ENCODE measurements at places on chromosomes 7 and 10. TPM values are rescaled to one million over a fixed set of nuclear protein-coding genes. Genes with fewer than 3 reads are reported as not detected.

The GIMAP8 gene
- under 0.01 TPM for total RNA-seq

The VSTM2A gene
- not detected for total RNA-seq

The PRLHR gene
- total RNA-seq, result not detected

The HGF gene
- total RNA-seq, result 59.0 TPM

The SPDYE1 gene
- under 0.01 TPM for total RNA-seq

The ERLIN1 gene
- total RNA-seq, result 32.8 TPM

The PYROXD2 gene
- total RNA-seq, result 11.3 TPM

The PKD2L1 gene
- total RNA-seq, result not detected

The NME8 gene
- total RNA-seq, result not detected

The GLCCI1 gene
- 13.8 TPM for total RNA-seq

The DOCK1 gene
- total RNA-seq, result 97.9 TPM

The TBATA gene
- total RNA-seq, result not detected

The SAMD9L gene
- total RNA-seq, result 16.2 TPM

The CFAP46 gene
- total RNA-seq, result 0.95 TPM

The PANK1 gene
- 5.2 TPM for total RNA-seq

The GALNT17 gene
- total RNA-seq, result not detected

The HOXA2 gene
- 0.43 TPM for total RNA-seq

The INMT gene
- 14.3 TPM for total RNA-seq

The STEAP1B gene
- total RNA-seq, result 21.0 TPM

The CHAT gene
- total RNA-seq, result not detected

Data from bronchial smooth muscle cell (primary cell).